ENCODE measurements at places on chromosomes 2 and 18. TPM values are rescaled to one million over a fixed set of nuclear protein-coding genes. Genes with fewer than 3 reads are reported as not detected.

DNA sequence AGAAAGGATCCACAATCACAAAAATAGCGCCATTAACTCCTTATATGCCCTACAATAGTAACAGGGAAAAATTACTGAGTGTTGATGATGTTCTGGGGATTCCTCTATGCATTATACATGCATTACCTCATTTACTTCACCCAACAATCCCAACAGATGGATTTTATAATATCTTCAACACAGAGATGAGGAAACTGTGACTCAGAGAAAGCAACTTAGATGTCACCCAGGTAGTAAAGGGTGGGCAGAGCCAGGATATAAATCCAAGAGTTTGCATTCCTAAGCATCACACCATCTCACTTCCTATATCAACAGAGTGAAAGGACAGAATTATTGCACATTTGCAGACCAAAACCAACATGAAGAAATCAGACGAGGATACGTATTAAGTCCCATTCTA lies 144.2 kb downstream of the TCF4 start:
- H3K4me1 ChIP-seq: no peaks in the 10 kb centered on the region
- H3K36me3 ChIP-seq: no peaks in the 10 kb centered on the region
- H3K4me3 ChIP-seq: no peak overlapping the region
- no peaks in the 10 kb centered on the region for H3K27me3 ChIP-seq
- no peak for DNase-seq

- peaks cover 7% of the 10 kb centered on the region for H3K36me3 ChIP-seq
- DNase-seq: no peak
- no peaks in the 10 kb centered on the region for H3K27me3 ChIP-seq
- H3K27ac ChIP-seq: no peak overlapping the region
- H3K4me3 ChIP-seq: no peak overlapping the region
Observed at GRCh38 chr2:64542071-64543007, 18.2 kb downstream of the AFTPH start.

DNA sequence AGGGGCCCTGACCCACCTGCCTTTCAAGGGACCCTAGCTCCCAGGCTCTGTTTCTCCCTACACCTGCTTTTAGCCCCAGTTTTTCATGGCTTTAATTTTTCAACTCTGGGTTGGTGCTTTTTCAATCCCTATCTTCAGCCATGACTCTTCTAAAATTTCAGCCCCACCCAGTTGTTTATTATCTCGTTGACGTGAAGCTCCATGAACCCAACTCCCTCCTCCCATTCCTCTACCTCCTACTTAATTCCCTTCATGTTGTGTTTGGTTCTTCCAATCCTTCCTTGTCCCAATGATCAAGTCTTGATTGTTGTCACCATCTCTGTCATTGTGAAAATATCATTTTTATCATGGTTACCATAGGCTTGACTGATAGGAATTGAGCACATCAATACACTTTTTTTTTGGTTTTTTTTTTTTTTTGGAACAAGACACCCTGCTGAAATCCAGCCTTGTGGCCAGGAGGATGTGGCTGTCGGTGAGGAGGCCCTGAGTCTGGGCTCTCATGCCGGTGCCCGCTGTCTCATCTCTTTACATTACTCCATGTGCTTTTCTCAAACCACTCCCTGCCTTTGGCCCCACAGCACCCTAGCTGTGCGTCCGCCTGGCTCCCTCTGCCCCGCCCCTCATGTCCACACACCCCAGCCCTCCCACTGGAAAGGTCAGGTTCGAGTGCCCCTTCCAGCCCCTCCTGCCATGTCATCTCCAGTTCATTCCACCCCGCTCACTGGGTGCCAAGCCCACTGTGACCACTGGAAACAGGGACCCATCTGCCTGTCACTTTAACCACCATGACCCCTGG lies 39.3 kb downstream of the NAPG start:
- no peak for DNase-seq
- H3K27me3 ChIP-seq: no peaks in the 10 kb centered on the region
- H3K27ac ChIP-seq: no peak overlapping the region
- peaks cover 4% of the 10 kb centered on the region for H3K4me1 ChIP-seq
- H3K36me3 ChIP-seq: no peaks in the 10 kb centered on the region

DNA sequence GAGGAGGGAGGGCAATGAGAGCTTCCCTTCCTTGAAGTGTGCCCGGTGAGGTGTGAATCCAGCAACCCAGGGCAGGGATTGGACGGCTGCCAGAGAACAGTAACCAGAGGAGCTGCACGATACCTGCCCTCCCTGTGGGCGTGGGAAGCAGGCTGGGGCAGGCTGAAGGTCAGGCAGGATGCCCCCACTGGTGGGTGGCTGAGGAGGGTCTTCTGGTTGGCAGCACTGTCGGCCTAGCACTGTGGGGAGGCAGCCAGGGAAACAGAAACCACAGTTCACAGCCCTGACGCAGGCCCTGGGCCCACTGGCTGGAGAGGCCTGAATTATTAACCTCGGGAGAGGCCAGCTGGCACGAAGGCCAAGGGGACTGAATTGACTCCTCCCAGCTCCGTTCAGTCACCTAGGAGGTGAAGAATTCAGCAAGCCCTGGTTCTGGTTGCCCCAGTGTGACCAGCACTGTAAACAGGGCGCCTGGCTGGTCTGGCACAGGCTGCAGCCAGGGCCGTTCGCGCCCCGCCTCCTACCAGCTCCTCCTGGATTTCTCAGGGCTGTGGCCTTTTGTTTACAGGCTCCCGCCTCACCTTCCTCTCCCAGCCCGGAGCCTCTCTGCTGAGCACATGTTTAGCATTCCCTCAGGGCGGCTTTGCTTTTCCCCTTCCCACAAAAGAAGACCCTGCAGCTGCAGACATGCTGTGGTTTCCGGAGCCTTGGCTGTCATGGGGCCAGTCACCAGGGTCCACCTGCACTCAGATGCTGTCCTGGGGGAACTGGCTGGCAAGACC lies 97.8 kb downstream of the B3GNT2 start:
- no peaks in the 10 kb centered on the region for H3K27me3 ChIP-seq
- no peak overlapping the region for H3K4me3 ChIP-seq
- DNase-seq: no peak
- no peak overlapping the region for H3K27ac ChIP-seq
- peaks cover 2% of the 10 kb centered on the region for H3K4me1 ChIP-seq

GRCh38 chr2:205022841-205023240 lies 477.6 kb downstream of the PARD3B start:
- DNase-seq: no peak
- no peak overlapping the region for H3K27ac ChIP-seq
- no peak overlapping the region for H3K4me3 ChIP-seq
- H3K27me3 ChIP-seq: no peaks in the 10 kb centered on the region

GRCh38 chr18:35089891-35090550 lies 48.8 kb downstream of the MAPRE2 start:
- no peaks in the 10 kb centered on the region for H3K27me3 ChIP-seq
- H3K4me1 ChIP-seq: peaks cover 30% of the 10 kb centered on the region
- H3K4me3 ChIP-seq: no peak overlapping the region
- no peak for DNase-seq
- H3K36me3 ChIP-seq: peaks cover 12% of the 10 kb centered on the region

- no peak overlapping the region for H3K4me3 ChIP-seq
- peaks cover 14% of the 10 kb centered on the region for H3K4me1 ChIP-seq
Observed at GRCh38 chr2:207394812-207395534, 134.8 kb upstream of the CREB1 start.

- H3K27ac ChIP-seq: no peak overlapping the region
- no peaks in the 10 kb centered on the region for H3K27me3 ChIP-seq
- no peak overlapping the region for H3K4me3 ChIP-seq
Observed at GRCh38 chr2:70613521-70613920, 59.9 kb upstream of the TGFA start.

GRCh38 chr2:171878481-171878993 lies 15.5 kb downstream of the SLC25A12 start:
- peaks cover 37% of the 10 kb centered on the region for H3K4me1 ChIP-seq
- no peak overlapping the region for H3K4me3 ChIP-seq
- peak; percentile 29 for DNase-seq
- no peaks in the 10 kb centered on the region for H3K27me3 ChIP-seq
- peaks cover 23% of the 10 kb centered on the region for H3K36me3 ChIP-seq
- H3K27ac ChIP-seq: no peak overlapping the region

- no peak overlapping the region for H3K4me3 ChIP-seq
- no peaks in the 10 kb centered on the region for H3K36me3 ChIP-seq
Observed at GRCh38 chr2:135258193-135258592, 206.1 kb downstream of the RAB3GAP1 start.

DNA sequence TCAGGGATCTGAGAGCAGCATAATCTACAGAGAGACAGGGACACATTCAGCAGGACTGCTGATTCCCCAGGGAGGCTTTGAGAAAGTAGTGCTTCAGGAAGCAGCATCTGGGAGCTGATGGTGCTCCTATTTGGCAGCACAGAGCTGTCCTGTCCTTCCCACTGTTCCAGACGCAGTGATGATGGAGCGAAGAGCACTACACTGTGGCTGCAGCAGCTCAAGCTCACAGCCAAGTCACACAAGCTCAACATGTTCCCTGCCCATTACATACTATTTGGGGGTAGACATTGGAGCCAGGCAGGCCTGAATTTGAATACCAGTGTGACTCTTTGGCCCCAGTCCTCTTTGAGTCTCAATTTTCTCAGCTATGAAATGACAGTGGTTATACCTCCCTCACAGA lies 15.2 kb upstream of the GALM start:
- peak overlapping the region; percentile 33 for H3K27ac ChIP-seq
- peaks cover 60% of the 10 kb centered on the region for H3K4me1 ChIP-seq
- DNase-seq: no peak
- no peaks in the 10 kb centered on the region for H3K36me3 ChIP-seq

GRCh38 chr2:8680822-8681760 lies 765 bp upstream of the ID2 start:
- peak overlapping the region; percentile 87 for H3K27ac ChIP-seq
- peaks cover 32% of the 10 kb centered on the region for H3K4me1 ChIP-seq
- H3K27me3 ChIP-seq: peaks cover 12% of the 10 kb centered on the region
- peak; percentile 95 for DNase-seq

- H3K4me3 ChIP-seq: no peak overlapping the region
- DNase-seq: no peak
- no peaks in the 10 kb centered on the region for H3K4me1 ChIP-seq
Observed at GRCh38 chr2:220891405-220891804, 680.7 kb downstream of the EPHA4 start.

DNA sequence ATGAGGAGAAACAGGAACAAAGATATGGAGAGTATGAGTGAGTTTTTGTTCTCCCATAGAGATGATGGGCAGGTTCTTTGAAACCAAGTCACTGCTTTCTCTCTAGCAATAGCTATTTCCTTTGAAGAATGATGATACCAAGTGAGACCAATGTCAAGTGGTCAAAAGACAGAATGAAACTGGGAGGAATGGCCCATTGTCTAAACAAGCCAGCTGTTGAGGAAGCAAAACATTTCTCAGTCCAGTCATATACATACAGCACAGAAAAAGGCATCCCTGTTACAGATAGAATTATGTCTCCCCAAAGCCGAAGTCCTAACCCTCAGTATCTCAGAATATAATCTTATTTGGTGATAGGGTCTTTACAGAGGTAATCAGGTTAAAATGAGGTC lies 66.1 kb upstream of the EPC2 start:
- peaks cover 5% of the 10 kb centered on the region for H3K4me1 ChIP-seq
- peaks cover 16% of the 10 kb centered on the region for H3K27me3 ChIP-seq
- H3K4me3 ChIP-seq: no peak overlapping the region
- H3K27ac ChIP-seq: no peak overlapping the region

DNA sequence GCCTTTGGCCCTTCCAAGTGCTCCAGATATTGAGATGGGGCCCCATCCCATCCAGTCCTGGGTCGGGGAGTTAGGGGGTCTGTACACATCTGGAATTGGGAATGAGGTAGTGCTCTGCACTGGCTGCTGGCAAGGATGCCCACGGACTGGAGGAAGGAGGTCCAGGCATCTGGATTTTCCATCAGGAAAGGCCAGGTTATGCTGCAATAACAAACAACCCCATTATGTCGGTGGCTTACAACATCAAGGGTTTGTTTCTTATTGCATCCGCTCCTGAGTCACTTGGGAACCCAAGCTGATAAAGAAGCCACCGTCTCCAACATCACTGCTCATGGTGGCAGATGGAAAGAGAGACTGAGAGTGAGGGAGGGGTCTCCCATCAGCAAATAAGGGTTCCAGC lies 229.9 kb downstream of the TFCP2L1 start:
- no peak overlapping the region for H3K4me3 ChIP-seq
- DNase-seq: no peak
- H3K4me1 ChIP-seq: no peaks in the 10 kb centered on the region
- H3K36me3 ChIP-seq: no peaks in the 10 kb centered on the region
- no peaks in the 10 kb centered on the region for H3K27me3 ChIP-seq

DNA sequence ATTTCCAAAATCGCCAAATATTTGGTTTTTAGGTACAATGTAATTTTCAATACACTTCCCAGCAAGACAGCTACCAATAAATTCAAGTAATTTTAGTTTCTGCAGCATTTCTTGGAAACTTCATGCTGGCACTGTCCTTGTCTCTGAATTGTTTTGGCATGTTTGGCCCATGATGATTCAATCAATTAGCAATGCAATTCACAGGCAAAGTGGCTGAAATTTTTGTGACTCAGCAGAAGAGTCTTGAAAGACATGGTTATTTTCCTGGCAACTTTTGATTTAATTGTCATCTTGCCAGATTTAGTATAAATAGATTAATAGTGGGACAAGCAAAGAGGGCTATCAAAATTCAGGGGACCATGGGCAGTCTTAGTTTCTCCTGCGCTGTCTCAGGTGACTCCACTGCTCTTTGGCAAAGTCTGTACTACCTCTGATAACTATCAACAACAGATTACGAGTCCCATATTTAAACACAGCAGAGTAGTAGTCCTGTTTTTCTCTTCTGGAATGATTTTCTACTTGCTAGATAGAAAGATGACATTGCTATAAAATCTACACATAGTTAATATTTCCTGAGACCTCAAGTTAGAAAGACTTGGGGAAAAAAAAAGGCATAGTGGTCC lies 88.9 kb upstream of the CYP26B1 start:
- H3K4me3 ChIP-seq: no peak overlapping the region
- H3K27ac ChIP-seq: no peak overlapping the region
- no peaks in the 10 kb centered on the region for H3K36me3 ChIP-seq
- H3K27me3 ChIP-seq: no peaks in the 10 kb centered on the region
- DNase-seq: no peak

The ATP6V1B1 gene
- not detected for total RNA-seq

The TRIM43 gene
- total RNA-seq: not detected

The NEMP2 gene
- total RNA-seq: 24.6 TPM

The HNMT gene
- total RNA-seq: not detected

The REG3A gene
- not detected for total RNA-seq
